A549 treated with GW870086 at 1 μM for 4 hours (cell line): ENCODE measurements at places on chromosomes 6 and 20. TPM values are rescaled to one million over a fixed set of nuclear protein-coding genes. Genes with fewer than 3 reads are reported as not detected.

MYB gene
- total RNA-seq, result 0.50 to 1.2 TPM (median 0.83 TPM) in 5 replicates

LRRC73 gene
- 0.88 to 1.2 TPM (median 1.2 TPM) in 5 replicates for total RNA-seq

SLC39A7 gene
- 103 to 113 TPM (median 109 TPM) in 5 replicates for total RNA-seq

UQCC2 gene
- total RNA-seq, result 79.7 to 122 TPM (median 102 TPM) in 5 replicates

HSF2 gene
- 5.1 to 7.8 TPM (median 7.1 TPM) in 5 replicates for total RNA-seq

FGD2 gene
- not detected in 5 replicates for total RNA-seq
